Stimulated activated CD4-positive, alpha-beta T cell treated with anti-CD3 and anti-CD28 coated beads, Interleukin-1b, Interleukin-23, amount 100 ng/mL, for 4 hours (primary cell): ENCODE measurements at places on chromosomes 12 and 14.

- peak; percentile 32 for DNase-seq
Observed at GRCh38 chr12:39441963-39442830, 723 bp downstream of the KIF21A start.

DNA sequence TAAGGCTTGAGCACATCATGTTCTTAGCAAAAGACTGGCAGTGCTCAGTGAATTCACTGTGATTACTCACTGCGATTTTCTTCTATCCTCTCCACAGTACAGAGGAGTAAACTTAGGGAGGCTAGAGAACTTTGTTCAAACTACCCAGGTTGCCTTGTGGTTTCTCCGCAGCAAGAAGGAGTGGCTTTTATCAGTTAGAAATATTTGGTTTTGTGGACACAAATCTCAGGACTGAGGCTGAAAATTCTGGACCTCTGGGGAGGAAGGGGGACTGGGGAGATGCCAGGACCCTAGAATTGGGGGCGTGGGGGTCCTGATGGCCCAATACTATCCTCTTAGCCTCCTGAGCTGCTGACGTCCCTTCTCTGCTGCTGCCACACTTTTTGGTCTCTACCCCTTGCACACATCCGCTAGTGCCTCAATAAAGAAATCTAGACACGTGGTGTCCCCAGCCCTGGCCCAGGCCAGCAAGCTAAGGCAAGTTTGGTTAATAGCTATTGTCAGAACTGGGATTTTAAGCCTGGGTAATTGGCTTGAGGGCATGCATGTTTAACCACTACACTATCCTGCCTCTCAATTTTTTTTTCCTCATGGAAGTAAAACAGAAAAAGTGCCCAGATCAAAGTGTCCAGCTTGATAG lies 842 bp downstream of the OAS2 start:
- DNase-seq = peak; percentile 15

- no peak for DNase-seq
Observed at GRCh38 chr12:109597414-109597794, 23.8 kb downstream of the MVK start.

DNA sequence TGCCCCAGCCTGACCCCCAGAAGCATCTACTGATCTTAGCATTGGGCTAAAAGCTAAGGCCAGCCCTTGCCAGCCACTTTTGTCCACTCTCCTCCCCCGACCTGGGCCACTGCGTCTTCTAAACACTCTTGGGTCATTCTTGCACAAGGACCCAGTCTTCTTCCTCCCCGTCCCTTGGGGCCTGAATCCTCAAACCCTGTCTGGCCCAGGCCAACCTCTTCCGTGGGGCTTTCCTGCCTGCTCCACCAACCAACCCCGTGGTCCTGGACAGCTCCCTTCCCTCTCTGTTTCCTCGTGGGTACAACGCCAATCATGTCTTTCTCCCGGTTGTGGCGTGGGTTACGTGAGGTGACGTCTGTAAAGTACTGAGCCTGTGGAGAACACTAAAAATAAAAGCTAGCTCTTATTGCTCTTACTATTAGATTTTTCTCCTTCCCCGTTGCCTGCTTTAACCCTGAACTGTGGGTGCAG lies 21.5 kb downstream of the FAM222A start:
- DNase-seq = no peak

DNA sequence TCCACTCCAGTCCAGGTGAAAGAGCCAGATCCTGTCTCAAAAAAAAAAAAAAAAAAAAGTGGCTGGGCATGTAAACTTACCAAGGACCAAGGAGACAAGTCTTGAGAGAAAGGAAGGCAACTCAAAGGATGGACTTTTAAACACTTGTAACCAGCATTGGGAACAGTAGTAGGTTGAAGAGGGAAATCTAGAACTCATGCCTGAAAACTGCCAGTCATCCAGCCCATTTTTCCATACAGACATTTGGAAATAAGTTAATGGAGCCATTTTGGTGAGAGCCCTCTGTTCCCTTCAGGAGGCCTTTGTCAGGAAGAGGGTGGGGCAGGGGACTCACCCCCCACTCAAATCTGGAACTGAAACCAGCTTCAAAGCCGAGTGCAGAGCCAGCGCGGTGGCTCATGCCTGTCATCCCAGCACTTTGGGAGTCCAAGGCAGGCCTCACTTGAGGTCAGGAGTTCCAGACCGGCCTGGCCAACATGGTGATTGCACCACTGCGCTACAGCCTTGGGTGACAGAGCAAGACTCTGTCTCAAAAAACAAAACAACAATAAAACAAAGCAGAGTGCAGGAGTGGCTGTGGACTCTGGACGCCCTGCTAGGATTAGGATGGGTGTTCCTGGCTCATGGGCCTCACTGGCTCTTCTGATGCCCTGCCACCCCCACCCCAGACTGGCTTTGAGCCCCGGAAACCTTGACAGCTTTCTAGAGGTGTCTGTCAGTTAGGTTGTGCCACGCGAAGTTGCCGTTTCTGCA lies 1.6 kb upstream of the MLXIP start:
- no peak for DNase-seq

DNA sequence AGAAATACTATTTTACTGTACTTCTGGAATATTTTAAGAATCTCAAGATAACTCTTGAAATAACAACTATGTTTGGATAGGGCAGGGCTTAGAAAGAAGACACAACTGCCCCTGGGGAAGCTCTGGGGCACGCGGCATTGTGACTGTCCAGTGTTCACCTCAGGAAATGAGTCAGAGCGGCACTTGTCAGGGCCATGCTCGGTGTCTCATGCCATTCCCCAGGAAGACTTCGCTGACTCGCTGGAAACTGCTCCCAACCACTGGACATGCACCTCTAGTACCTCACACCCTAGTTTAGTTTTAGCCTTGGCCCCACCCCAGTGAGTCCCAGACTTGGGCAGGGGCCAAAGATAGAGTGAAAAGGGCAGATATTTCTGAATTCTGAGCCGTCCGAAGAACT lies 192.0 kb downstream of the TTC7B start:
- DNase-seq = no peak
